ENCODE measurements at places on chromosomes 1 and 21. TPM values are rescaled to one million over a fixed set of nuclear protein-coding genes. Genes with fewer than 3 reads are reported as not detected.
A peak's percentile ranks its signal among the peaks of the same experiment; 100 is the strongest.

The SPSB1 gene
- polyA plus RNA-seq, result 12.9 TPM

DNA sequence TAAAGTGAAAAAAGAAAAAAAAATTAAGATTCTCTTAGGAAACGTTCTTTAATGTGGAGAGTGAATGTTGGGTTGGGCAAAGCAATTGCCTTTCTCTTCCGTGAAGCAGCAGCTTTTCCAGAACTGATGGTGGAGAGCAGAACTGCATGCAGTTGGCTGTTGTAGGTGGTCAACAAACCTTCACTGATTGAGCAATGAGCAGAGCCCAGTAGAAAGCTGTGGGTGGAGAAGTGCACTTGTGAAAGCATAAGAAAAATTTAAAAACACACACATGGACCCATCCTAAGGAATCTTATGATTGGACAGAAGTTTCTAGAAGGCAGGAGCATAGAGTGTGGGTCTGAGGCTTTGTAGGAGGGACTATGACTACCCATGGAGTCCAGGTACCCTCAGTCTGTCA is 4.5 kb downstream of the PRELP start:
- no peak for DNase-seq
- H3K4me1 ChIP-seq, result no peaks in the 10 kb centered on the region
- peaks cover 15% of the 10 kb centered on the region for H3K27me3 ChIP-seq
- no peaks in the 10 kb centered on the region for H3K36me3 ChIP-seq
- H3K27ac ChIP-seq, result no peak overlapping the region

GRCh38 chr1:156420205-156421061 is 51.4 kb downstream of the RHBG start:
- H3K4me3 ChIP-seq, result peak overlapping the region; percentile 1
- H3K36me3 ChIP-seq, result no peaks in the 10 kb centered on the region
- no peak overlapping the region for H3K27ac ChIP-seq
- DNase-seq, result no peak

- no peak overlapping the region for H3K27ac ChIP-seq
- H3K27me3 ChIP-seq, result no peaks in the 10 kb centered on the region
- H3K4me3 ChIP-seq, result no peak overlapping the region
- no peaks in the 10 kb centered on the region for H3K36me3 ChIP-seq
- no peaks in the 10 kb centered on the region for H3K4me1 ChIP-seq
Measured at GRCh38 chr1:210027994-210028393, 90.0 kb downstream of the SYT14 start.

- H3K4me1 ChIP-seq, result no peaks in the 10 kb centered on the region
- no peak overlapping the region for H3K4me3 ChIP-seq
- H3K36me3 ChIP-seq, result no peaks in the 10 kb centered on the region
- no peak overlapping the region for H3K27ac ChIP-seq
- no peak for DNase-seq
Measured at GRCh38 chr1:212237651-212238050, 47.6 kb upstream of the PPP2R5A start.

GRCh38 chr1:6172549-6172948 is 7.6 kb downstream of the CHD5 start:
- no peak overlapping the region for H3K4me3 ChIP-seq
- H3K4me1 ChIP-seq, result no peaks in the 10 kb centered on the region
- H3K36me3 ChIP-seq, result no peaks in the 10 kb centered on the region
- H3K27me3 ChIP-seq, result peaks cover 5% of the 10 kb centered on the region
- no peak overlapping the region for H3K27ac ChIP-seq
- DNase-seq, result no peak
